Stimulated activated CD4-positive, alpha-beta T cell treated with anti-CD3 and anti-CD28 coated beads, Interleukin-1b, Interleukin-23, amount 100 ng/mL, for 48 hours (primary cell): ENCODE measurements at places on chromosomes 1 and 21.

GRCh38 chr1:88697503-88697902 is 13.4 kb downstream of the PKN2 start:
- DNase-seq = no peak

DNA sequence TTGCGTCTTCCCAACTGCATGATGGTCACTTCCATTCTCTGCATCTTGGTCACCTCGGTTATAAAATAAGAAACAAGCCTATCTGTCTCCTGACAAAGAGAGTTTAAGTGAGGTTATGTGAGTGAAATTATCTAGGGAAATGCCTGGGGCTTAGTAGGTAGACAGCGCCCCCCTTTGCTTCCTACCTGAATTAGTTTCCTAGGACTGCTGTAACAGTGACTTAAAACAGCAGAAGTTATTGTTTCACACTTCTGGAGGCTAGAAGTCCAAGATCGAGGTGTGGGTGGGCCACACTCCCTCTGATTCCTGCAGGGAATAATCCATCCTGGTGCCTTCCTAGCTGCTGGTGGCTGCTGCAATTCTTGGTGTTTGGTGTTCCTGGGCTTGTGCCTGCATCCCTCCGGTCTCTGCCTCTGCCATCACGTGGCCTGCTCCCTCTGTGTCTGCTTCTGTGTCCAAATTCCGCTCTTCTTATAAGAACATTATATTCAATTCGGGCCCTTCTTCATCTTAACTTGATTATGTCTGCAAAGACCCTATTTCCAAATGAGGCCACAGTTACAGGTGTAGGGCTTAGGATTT is 92.6 kb downstream of the IGSF21 start:
- DNase-seq = no peak

DNA sequence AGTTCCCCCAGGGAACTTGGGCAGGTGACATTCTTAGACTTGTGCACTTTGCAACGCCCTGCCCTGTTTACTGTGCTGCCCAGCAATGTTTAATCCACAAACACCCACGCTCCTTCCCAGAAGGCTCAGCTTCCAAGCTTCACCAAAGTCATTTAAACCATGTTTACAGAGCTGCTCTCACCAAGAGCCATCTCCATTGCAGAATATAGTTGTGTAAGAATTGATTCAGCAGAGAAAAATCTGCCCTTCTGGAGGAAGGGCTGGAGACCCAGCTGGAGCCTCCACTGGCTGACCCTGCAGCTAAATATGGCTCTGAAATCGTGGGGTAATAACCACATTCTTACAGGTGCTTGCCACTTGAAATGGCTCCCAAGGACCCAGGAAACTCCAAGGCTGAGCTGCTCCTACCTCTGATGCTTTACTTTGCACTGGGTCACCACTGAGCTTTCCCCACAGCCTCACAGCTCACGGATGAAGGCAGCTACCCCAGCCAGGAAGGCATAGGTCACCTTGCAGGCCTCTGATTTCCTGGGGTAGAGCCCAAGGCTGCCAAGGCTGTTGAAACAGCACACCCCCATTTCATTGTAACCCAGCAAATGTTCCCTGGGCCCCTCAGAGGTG is 8.7 kb downstream of the CAPN2 start:
- no peak for DNase-seq

GRCh38 chr1:110258734-110259133 is 48.6 kb downstream of the KCNC4 start:
- no peak for DNase-seq

GRCh38 chr1:225424562-225425200 is 3.2 kb downstream of the LBR start:
- DNase-seq = no peak

DNA sequence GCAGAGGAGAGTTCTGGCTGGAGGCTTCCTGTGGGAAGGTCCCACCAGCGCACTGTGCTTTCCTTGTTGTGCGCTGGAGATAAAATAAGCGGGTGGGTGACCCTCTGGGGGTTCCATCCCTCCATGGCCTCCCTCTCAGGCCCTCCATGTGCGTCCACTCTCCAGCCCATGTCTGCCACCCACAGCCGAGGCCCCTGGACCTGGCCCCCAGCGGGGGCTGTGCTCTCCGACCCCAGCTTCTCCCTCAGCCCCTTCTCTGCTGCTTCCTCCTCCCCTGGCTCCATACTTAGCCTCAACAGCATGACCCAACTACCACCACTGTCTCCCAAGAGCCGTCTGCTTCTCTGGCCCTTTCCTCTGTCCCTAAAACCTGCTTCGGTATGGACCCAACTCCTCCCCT is 61.4 kb downstream of the GNG4 start:
- no peak for DNase-seq

DNA sequence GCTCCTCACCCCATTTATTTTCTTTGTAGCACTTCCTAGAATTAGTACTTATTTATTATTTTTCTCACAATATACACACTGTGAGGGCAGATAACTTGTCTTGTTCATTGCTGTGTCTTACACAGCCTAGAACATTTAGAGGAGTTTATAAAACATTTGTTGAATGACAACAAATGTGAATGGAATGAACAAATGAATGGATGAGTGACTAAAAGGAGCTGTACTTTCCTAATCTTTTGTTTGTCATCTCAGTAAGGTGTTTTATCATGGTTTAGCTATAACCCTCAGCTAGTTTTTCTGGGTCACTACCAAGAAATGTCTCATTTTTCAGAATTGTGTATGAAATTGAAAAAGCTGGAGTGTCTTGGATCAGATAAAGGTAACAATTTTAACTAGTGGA is 239.3 kb upstream of the KCNK2 start:
- DNase-seq = no peak

DNA sequence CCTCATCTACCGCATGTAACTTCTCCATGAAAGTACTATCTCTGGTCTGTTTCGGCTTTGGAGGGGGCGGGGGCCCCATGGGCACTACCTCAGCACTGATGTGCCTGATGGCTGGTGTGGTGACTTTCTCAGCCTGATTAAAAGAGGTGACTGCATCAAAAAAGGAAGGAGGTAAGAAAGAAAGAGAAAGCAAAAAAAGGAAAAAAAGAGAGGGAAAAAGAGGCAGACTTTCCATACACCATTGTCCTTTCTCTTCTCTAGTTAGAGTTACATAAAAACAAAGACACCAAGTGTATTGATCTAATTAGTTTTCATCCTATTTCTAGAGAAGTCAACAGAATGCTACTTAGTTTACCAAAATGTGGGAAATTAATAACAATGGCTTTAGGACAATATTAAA is 43.3 kb downstream of the GON4L start:
- DNase-seq = no peak

DNA sequence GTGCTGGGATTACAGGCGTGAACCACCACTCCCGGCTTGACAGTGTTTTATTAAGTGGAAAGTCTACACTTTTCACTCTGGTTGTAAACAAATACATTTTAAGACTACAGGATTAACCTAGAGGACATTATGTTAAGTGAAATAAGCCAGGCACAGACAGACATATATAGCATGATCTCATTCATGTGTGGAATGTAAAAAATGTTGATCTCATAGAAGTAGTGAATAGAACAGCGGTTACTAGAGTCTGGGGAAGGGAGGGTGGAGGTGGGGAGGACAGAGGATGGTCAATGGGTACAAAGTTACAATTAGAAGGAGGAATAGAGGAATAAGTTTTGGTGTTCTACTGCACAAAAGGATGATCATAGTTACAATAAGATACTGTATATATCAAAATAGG is 16.9 kb downstream of the CTH start:
- no peak for DNase-seq

GRCh38 chr21:34743285-34743684 is 74.5 kb downstream of the CLIC6 start:
- DNase-seq = no peak

- DNase-seq = no peak
Measured at GRCh38 chr1:245538671-245539070, 383.9 kb downstream of the KIF26B start.

GRCh38 chr1:47172782-47173181 is 17.1 kb downstream of the PDZK1IP1 start:
- DNase-seq = no peak

- DNase-seq = no peak
Measured at GRCh38 chr1:51897699-51898031, 19.1 kb upstream of the NRDC start.

GRCh38 chr1:204469304-204469703 is 25.3 kb downstream of the PIK3C2B start:
- no peak for DNase-seq

GRCh38 chr1:220956501-220957232 is 77.4 kb downstream of the HLX start:
- DNase-seq = no peak

DNA sequence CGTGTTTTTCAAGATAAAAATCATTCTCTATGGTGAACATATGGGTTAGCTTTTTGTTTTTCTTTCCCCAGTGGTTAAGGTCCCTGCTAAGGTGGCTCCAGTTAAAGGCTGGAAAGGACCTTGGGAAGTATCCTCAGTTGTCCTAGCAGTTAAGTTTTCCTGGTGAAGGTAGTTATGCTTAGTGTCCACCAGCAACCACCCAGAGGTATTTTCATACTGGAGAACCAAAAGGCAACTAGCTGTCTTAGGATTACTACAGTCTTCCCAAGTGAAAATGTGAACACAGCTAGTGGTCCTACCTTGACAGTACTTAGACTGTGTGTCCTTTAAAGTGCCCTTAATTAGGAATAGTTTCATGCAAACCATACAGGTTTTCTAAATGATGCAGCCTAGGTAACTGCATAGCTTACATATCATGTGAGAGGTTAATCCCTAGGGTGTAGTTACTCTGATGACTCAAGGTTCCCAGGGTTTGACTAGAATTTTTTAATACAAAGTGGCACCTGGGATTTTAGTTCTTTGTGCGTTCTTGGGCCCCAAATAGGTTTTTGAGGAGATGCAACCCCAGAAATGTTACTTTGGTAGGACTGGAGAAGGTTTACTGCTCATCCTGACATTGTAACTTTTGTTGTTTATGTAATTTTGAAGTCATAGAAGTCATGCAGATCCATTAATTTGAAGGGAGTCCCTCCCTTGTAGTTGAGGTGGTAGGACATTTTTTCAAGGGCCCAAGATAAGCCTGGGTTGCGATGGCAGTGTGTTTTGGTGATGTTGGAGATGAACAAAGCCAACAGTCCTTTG is 36.5 kb downstream of the YY1AP1 start:
- DNase-seq = no peak

DNA sequence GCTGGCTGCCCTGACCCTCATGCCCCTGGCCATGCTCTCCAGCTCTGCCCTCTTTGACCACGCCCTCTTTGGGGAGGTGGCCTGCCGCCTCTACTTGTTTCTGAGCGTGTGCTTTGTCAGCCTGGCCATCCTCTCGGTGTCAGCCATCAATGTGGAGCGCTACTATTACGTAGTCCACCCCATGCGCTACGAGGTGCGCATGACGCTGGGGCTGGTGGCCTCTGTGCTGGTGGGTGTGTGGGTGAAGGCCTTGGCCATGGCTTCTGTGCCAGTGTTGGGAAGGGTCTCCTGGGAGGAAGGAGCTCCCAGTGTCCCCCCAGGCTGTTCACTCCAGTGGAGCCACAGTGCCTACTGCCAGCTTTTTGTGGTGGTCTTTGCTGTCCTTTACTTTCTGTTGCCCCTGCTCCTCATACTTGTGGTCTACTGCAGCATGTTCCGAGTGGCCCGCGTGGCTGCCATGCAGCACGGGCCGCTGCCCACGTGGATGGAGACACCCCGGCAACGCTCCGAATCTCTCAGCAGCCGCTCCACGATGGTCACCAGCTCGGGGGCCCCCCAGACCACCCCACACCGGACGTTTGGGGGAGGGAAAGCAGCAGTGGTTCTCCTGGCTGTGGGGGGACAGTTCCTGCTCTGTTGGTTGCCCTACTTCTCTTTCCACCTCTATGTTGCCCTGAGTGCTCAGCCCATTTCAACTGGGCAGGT is 3.8 kb downstream of the GPR61 start:
- DNase-seq = no peak
